ENCODE measurements at places on chromosomes 6 and 20.

GRCh38 chr20:63073738-63074065 is 66.9 kb upstream of the BHLHE23 start:
- no peak for DNase-seq

- no peak for DNase-seq
Measured at GRCh38 chr6:98653179-98653578, 181.2 kb upstream of the POU3F2 start.

DNA sequence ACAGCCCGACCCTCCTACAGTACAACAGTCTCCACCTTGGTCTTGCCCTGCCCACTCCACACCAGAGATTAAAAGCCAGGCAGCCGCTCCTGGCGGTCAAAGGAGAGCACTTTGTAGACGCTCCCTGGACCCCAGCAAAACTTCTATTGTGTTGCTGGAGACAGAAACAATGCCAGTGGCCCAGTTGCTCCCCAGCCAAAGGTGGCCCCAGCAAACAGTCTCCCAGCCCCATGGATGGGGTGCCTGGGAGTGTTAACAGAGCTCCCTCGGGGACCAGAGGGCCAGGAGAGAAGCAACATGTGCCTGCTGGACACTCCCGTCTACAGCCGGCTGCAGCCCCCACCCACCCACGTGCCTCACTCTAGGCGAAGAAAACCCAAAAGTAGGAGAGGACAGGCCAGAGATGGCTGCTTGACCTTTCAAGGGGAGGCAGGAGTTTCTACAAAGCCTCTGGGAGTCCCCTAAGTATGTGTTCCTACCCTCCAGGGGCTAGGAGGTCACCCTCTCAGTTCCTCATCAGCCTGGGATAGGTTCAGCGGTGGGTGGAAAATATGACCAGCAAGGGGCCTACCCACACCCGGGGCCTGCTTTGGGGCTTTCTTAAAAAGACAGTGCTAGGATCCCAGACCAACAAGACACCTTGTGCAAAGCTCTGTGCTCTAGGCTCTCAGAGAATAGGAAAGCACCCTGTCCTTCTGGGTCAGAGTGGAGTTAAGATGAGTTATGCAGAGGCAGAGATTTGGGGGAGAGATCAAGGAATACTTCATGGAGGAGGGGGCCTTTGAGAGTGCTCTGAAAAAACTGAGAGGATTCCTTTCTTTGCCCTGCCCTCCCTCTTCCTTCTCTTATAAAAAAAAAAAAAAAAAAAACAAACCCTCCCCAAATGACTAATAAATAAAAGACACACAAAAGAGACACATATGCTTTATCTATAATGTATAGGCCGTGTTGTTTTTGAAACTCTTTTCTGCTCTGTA is 19.0 kb upstream of the PREX1 start:
- DNase-seq, result no peak

DNA sequence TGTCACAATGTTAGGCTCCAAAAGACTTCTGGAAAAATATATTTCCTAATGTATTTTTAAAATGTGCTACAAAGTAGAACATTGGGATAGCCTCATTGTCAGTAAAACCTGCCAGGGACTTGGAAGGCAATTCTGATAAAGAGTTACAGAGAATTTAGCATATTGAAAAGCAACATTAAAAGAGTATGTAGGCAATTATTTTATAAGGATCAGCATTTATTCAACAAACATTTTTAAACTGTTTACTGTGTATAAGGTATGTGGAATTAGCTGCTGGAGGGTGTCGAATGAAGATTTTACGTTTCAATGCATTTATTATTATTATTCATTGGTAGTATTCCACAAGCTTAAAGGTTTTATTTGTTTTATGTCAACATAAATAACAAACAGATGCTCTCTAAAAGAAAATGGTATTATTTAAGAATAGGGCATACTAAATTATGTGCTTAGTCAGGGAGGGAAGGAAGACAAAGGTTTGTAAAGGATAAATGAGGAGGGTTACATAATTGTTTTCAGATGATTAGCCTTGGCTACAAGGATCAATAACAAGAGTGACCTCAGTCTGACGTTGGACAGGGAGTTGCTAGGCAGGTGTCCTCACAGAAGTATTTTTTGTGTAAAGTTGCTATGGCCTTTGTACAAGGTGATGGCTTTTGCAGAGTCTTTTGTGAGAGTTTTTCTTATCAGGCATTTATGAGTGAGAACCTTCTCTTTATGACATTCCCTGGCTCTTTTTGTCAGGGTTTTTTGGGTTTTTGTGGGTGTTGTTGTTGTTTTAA is 313.4 kb upstream of the PLCB4 start:
- no peak for DNase-seq

- no peak for DNase-seq
Measured at GRCh38 chr20:45450097-45450818, 19.3 kb upstream of the WFDC2 start.

DNA sequence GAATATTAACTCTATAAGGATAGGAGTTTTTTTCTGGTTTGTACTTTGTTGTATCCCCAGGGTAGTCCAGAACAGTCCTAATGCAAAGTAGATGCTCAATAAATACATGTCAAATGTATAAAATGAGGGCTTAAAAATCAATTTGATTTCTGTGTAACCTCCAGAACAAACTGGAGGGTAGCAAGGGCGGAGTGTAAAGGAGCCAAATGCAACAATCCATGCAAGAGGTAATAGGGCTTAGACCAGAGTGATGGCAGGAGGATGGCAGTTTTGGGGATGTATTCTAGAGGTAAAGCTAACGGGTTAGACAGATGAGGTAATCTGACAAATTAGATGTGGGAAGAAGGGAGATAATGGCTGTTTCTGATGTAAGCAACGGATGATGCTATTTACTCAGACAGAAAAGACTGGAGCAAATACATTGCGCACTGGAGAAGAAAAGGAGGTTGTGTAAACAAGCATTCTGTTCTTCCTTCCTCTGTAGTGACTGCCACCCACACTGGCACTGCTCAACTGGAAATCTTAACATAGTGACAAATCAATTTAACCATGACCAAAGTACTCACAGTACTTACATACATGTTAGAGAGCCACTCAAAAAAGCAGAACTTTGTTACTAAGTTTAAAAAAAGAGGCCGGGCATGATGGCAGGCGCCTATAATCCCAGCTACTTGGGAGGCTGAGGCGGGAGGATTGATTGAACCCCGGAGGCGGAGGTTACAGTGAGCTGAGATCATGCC is 2.0 kb downstream of the ZNF318 start:
- DNase-seq, result no peak

DNA sequence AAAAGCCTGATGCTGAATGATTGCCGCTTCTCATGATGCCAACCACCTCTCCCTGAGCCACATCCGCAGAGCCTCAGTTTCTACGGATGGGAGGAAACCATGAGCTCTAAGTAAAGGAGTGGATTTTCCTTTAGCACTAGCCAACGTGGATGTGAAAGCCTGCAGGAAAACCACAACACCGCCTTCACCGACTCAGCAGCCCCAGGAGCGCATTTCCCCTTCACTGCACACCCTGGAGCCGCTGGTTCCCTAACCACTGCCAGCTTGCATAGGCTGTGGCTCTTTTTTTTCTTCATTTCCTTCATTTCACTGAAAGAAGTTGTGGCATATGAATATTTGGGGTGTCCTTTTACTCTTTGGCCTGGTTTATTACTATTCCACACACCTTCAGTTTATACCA is 50.5 kb upstream of the SSTR4 start:
- no peak for DNase-seq

- DNase-seq, result no peak
Measured at GRCh38 chr6:11278207-11278559, 45.7 kb upstream of the NEDD9 start.

- no peak for DNase-seq
Measured at GRCh38 chr6:28490205-28490890, 25.2 kb downstream of the GPX6 start.

- DNase-seq, result no peak
Measured at GRCh38 chr6:1895721-1896120, 286.0 kb downstream of the FOXC1 start.

GRCh38 chr20:58590679-58591473 is 60.2 kb upstream of the STX16 start:
- DNase-seq, result no peak

- no peak for DNase-seq
Measured at GRCh38 chr20:36579996-36580545, 6.7 kb downstream of the TGIF2 start.

DNA sequence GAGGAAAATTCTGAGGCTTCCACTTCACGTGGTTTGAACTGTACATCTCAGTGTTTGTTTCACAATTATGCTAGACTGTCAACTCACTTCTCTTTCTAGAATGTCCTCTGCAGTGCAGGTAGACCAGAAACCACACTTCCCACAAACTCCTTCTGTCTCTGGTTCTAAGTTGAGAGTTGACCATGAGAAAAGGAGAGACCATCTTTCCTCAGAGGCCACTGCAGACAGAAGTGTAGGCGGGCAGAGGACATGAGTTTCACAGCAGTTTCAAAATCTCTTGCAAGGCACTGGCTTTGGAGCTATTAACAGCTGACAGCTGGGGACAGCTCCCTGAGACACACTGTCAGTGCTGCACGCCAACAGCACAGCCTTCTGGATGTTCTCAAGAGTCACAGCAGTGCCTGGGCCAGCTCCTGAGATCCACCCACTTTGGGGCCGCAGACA is 55.4 kb upstream of the MOXD1 start:
- no peak for DNase-seq

DNA sequence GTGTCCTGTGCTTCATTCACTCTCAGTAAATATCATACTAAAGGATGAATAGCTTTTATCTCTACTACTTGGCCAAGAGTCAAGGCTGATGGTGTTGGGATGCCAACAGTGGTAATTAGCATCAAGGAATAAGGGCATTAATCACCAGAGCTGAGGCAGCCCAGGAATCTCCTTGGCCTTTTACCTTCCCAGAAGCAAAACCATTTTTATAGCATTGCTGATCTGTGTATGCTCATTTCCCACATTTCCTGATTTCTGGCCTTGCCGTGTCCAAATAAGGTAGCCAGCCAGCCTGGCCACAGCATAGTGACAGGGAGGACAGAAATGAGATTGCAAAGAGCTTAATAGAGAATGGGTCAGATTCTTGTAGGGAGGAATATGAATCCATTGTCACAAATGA is 76.7 kb upstream of the FOXO3 start:
- no peak for DNase-seq

GRCh38 chr6:28597924-28598722 is 72.4 kb downstream of the GPX5 start:
- DNase-seq, result no peak

- no peak for DNase-seq
Measured at GRCh38 chr6:160004419-160005175, 35.7 kb downstream of the IGF2R start.

- no peak for DNase-seq
Measured at GRCh38 chr6:166836785-166837718, 119.3 kb downstream of the RNASET2 start.

- no peak for DNase-seq
Measured at GRCh38 chr6:25061289-25061936, 125.7 kb upstream of the RIPOR2 start.

GRCh38 chr6:164926686-164927085 is 382.7 kb downstream of the C6orf118 start:
- no peak for DNase-seq

GRCh38 chr6:108029226-108029921 is 45.2 kb downstream of the OSTM1 start:
- no peak for DNase-seq

- no peak for DNase-seq
Measured at GRCh38 chr6:70289299-70289698, 13.6 kb downstream of the COL9A1 start.

GRCh38 chr20:38293491-38294065 is 10.4 kb upstream of the BPI start:
- DNase-seq, result no peak

GRCh38 chr6:159826968-159827647 is 27.0 kb downstream of the PNLDC1 start:
- no peak for DNase-seq

DNA sequence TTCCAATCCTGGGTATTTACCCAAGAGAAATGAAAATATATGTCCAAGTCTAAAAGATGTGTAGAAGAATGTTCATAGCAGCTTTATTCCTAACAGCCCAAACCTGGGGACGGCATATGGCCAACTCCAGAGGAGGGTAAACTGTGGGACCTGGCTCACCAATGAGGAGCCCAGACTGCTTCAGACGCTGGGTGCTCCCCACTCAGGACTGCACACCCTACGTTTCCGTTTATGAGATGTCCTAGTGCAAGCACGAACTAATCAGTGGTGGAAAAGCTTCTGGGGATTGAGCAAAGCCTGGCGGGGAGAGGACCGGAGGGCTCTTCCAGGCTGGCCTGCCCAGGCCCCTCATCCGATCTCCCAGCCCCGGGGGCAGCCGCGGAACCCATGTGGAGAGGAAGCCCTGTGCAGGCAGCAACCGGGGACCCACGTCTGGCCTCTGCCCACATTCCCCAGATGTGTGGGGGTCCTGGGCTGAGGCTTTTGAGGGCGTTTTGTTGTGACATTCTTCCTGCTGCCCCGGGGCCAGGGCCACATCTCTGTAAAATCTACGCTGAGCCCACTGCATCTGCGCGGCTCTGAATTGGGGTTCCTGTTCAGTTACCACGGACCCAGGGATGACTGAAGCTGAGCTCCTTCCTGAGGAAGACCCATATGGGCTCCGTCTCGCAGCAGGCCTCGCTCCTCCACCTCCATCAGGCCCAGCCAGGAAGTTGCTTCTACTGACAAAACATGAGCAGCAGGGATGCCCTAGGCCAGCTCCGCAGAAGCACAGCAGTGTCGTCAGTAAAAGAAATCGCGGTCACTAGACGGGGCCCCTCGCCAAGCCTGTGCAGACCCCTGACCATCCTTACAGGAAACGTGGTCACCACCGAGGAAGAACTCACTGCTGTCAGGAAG is 188.0 kb downstream of the DLL1 start:
- DNase-seq, result no peak

Data from stimulated activated CD8-positive, alpha-beta memory T cell treated with anti-CD3 and anti-CD28 coated beads, Interleukin-4, amount 100 ng/mL, for 4 hours (primary cell).